ENCODE measurements at places on chromosomes 7 and 10. TPM values are rescaled to one million over a fixed set of nuclear protein-coding genes. Genes with fewer than 3 reads are reported as not detected.

The PROSER2 gene
- 1.2 TPM for polyA plus RNA-seq

GRCh38 chr10:89792187-89792586 lies 90.8 kb downstream of the KIF20B start:
- no peak for DNase-seq
- H3K4me1 ChIP-seq: no peaks in the 10 kb centered on the region
- no peaks in the 10 kb centered on the region for H3K27me3 ChIP-seq

The COL1A2 gene
- 3,638 TPM for polyA plus RNA-seq

DNA sequence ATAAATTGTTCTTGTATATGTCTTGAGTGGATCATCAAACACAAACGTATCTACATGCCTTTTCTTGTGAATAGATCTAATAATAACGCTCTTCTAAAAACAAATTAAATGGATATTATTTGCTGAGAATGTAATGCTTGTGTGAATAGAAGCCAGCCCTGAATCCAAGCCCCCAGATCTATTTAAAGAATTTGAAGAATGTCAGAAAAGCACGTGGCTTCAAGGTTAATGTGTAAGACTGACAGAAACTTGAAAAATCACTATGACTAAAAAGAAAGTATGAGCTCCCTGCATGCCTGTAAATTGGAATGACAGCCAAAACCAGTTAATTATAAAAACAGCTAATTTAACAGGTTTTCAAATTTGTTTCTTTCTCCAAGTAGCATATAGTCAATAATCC lies 43.2 kb upstream of the ATRNL1 start:
- DNase-seq: no peak
- H3K36me3 ChIP-seq: no peaks in the 10 kb centered on the region
- no peak overlapping the region for H3K4me3 ChIP-seq
- no peaks in the 10 kb centered on the region for H3K27me3 ChIP-seq

GRCh38 chr7:129612112-129613015 lies 844 bp downstream of the NRF1 start:
- H3K4me3 ChIP-seq: peak overlapping the region; percentile 73
- peaks cover 2% of the 10 kb centered on the region for H3K4me1 ChIP-seq
- peak overlapping the region; percentile 71 for H3K27ac ChIP-seq
- H3K27me3 ChIP-seq: no peaks in the 10 kb centered on the region
- H3K36me3 ChIP-seq: no peaks in the 10 kb centered on the region
- DNase-seq: peak; percentile 67

The INHBA gene
- polyA plus RNA-seq: 19.4 TPM

DNA sequence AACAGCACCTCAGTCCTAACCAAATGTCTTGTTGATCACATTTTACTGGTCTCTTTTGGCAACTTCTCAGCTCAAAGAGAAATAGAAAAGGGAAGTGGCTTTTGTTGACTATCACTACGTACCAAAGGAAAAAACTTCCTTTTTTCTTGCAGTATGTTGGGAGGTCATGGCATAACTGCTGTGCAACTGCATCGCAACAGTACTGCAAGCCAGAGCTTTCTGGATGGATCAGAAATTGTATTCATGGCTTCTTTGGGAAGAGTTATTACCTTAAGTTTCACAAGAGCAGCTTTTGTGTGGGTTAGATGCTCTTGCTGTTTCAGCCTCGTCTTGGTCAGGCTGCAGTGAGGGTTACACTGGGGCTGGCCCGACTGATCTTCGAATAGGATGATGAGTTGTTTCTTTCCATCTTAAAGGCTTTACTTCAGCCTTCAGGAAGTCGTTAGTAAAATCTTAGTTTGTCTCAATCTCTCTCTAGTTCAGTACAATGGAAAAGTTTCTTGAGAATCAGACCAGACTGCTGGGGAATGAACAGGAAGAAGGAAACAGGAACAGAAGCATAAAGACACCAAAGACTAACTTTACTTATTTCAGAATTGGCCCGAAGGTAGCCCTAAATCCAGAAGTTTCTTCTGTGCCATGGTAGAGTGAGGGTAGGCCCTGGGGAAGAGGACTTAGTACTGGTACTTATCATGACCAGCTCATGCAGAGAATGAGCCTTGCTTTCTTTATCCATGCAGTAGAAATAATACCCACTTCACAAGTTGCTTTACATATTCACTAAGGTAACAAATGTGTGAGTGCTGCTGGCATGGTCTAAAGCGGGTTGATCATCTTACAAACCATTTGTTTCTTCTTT lies 153.6 kb downstream of the CELF2 start:
- H3K36me3 ChIP-seq: no peaks in the 10 kb centered on the region
- no peak overlapping the region for H3K4me3 ChIP-seq
- H3K4me1 ChIP-seq: no peaks in the 10 kb centered on the region
- DNase-seq: no peak

The FFAR4 gene
- not detected for polyA plus RNA-seq

DNA sequence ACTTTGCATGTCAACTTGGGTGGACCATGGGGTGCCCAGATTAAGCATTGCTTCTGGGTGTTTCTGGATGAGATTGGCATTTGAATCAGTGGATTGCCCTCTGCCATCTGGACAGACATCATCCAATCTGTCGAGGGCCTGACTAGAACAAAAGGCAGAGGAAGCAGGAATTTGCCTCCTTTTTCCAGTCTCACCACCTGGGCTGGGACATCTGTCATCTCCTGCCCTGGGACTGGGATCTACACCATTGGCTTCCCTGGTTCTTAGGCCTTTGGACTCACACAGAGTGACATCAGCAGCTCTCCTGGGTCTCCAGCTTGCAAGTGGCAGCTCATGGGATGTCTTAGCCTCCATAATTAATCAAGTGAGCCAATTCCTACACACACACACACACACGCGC lies 10.3 kb downstream of the SLC13A4 start:
- no peak overlapping the region for H3K27ac ChIP-seq
- no peaks in the 10 kb centered on the region for H3K27me3 ChIP-seq
- H3K4me3 ChIP-seq: no peak overlapping the region
- peaks cover 7% of the 10 kb centered on the region for H3K36me3 ChIP-seq
- H3K4me1 ChIP-seq: peaks cover 13% of the 10 kb centered on the region

GRCh38 chr10:95266674-95267095 lies 24.1 kb downstream of the PDLIM1 start:
- H3K4me1 ChIP-seq: peaks cover 3% of the 10 kb centered on the region
- DNase-seq: peak; percentile 96
- H3K27me3 ChIP-seq: no peaks in the 10 kb centered on the region
- H3K36me3 ChIP-seq: peaks cover 2% of the 10 kb centered on the region

GRCh38 chr7:91291902-91292301 lies 27.7 kb downstream of the FZD1 start:
- no peak overlapping the region for H3K4me3 ChIP-seq
- no peaks in the 10 kb centered on the region for H3K27me3 ChIP-seq
- H3K27ac ChIP-seq: no peak overlapping the region

GRCh38 chr7:24907311-24907886 lies 72.6 kb downstream of the OSBPL3 start:
- H3K4me1 ChIP-seq: peaks cover 2% of the 10 kb centered on the region
- H3K4me3 ChIP-seq: no peak overlapping the region
- no peaks in the 10 kb centered on the region for H3K36me3 ChIP-seq
- no peak overlapping the region for H3K27ac ChIP-seq

DNA sequence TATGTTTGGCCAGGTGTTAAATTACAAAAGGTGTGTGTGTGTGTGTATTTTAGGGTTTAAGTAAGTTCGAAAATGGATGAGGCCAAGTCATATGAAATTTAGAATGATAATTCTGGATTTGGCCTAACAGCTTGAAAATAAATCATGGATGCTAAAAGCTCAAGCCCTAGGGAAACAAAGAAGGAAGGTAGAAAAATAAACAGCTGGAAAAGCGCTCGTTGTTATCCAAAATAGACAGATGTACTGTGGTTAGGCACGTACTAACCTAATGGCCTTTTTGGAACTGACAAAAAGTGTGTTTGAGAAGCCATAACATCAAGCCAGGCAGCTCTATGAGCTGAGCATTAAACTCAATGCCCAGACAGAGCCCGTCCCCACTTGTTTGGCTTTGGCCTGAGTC lies 17.5 kb upstream of the PALS2 start:
- no peak overlapping the region for H3K4me3 ChIP-seq
- no peak for DNase-seq
- H3K36me3 ChIP-seq: no peaks in the 10 kb centered on the region
- H3K27ac ChIP-seq: no peak overlapping the region

The TMEM120A gene
- polyA plus RNA-seq: 62.3 TPM

DNA sequence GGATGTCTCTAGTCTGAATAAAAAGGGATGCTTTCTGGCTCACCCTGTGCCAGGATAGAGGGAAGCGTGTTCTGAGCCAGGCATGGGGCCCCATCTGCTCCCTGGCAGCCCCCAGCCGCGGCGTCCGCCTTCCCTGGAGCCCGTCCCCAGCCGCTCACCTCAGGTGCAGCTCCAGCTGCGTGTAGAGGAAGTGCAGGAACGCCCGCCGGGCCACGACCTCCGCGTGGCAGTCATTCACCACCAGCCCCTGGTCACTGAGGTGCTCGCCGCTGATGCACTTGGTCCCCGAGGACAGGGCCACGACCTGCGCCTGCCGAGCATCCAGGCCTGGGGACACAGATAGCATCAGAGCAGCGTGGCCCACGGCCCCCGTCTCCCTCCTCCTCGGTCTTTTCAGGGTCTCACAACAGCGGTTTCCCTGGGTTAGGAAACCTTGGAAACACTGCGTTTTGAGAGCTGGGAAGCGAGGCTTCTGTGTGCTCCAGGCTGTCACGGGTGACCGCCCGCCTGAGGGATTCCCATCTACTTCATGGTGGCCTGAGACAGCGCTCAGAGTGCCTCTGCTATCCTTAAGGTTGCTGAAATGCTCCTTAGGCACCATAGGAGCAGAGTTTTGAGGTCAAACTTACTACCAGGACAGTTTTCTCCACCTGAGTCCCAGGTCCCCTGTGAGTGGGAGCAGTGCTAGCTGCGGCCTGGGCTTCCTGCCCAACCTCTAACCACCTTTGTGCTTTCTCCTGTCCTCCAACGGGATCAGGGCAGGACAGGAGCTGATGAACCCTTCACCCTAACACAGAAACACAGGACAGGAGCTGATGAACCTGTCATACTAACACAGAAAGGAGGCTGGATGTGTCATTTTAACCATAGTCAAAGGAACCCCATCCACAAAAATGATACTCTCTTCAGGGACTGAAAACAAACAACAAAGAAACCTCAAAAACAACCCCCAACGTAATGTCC lies 186.1 kb downstream of the WDR37 start:
- H3K36me3 ChIP-seq: no peaks in the 10 kb centered on the region
- no peak overlapping the region for H3K27ac ChIP-seq
- H3K4me3 ChIP-seq: no peak overlapping the region
- no peaks in the 10 kb centered on the region for H3K27me3 ChIP-seq
- no peak for DNase-seq
- H3K4me1 ChIP-seq: no peaks in the 10 kb centered on the region

- H3K4me3 ChIP-seq: no peak overlapping the region
- H3K36me3 ChIP-seq: no peaks in the 10 kb centered on the region
- no peak for DNase-seq
Measured at GRCh38 chr10:97123765-97124164, 62.0 kb downstream of the SLIT1 start.

The BRI3 gene
- polyA plus RNA-seq: 172 TPM

GRCh38 chr7:43664681-43665080 lies 64.6 kb downstream of the COA1 start:
- no peak overlapping the region for H3K4me3 ChIP-seq
- peaks cover 2% of the 10 kb centered on the region for H3K4me1 ChIP-seq
- H3K27ac ChIP-seq: no peak overlapping the region
- H3K36me3 ChIP-seq: no peaks in the 10 kb centered on the region
- no peak for DNase-seq
